LHCN-M2 (cell line): ENCODE measurements at places on chromosomes 5 and 9. TPM values are rescaled to one million over a fixed set of nuclear protein-coding genes. Genes with fewer than 3 reads are reported as not detected.

Gene FST
- total RNA-seq, result 4.7 and 8.4 TPM in 2 replicates

Gene TMEM8B
- total RNA-seq, result 2.8 and 3.6 TPM in 2 replicates

Gene ZER1
- 24.2 and 24.5 TPM in 2 replicates for total RNA-seq

Gene ORM2
- total RNA-seq, result not detected in 2 replicates

Gene LIX1
- total RNA-seq, result not detected in 2 replicates

Gene GFPT2
- 148 and 189 TPM in 2 replicates for total RNA-seq

Gene TRAF1
- 0.90 and 0.98 TPM in 2 replicates for total RNA-seq

Gene PCA3
- total RNA-seq, result 0.29 TPM in 1 of 2 replicates, not detected in the other

Gene PPP2R2B
- 0.75 and 1.0 TPM in 2 replicates for total RNA-seq

GRCh38 chr5:8241076-8241475, 372.1 kb downstream of the MTRR start:
- no peak for DNase-seq

DNA sequence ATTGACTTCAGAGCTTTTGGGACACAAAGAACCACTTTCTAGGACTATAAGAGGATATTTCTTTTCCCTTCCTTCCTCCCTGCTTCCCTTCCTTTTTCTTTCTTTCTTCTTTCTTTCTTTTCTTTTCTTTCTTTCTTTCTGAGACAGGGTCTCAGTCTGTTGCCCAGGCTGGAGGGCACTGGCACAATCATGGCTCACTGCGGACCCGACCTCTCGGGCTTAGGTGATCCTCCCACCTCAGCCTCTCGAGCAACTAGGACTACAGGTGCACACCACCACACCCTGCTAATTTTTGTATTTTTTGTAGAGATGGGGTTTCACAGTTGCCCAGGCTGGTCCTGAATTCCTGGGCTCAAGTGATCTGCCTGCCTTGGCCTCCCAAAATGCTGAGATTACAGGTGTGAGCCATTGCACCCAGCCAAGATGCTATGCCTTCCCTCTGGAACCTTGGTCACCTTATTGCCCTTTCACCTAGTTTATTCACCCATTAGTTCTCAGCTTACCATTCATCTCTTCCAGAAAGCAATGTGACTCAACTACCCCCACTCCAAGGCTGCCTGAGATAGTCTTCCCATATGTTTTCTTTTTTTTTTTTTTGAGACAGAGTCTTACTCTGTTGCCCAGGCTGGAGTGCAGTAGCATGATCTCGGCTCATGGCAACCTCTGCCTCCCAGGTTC, 10.1 kb downstream of the PLIN2 start:
- no peak for DNase-seq

DNA sequence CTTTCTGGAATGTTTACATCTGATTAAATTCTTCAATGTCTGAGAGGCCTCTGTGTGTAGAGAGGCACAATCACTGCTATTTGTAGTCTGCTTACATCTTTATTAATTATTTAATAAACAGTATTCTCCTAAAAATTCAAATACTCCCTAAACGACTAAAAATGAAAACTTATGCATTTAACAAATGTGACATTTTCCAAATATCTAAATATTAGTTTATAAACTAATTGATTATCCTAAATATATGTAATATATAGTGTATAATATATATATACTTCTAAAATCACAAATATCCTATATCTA, 57.7 kb upstream of the ZBED3 start:
- no peak for DNase-seq

- no peak for DNase-seq
Observed at GRCh38 chr5:144177548-144177947, 6.9 kb downstream of the KCTD16 start.

- no peak for DNase-seq
Observed at GRCh38 chr9:114616684-114617520, 5.8 kb downstream of the TMEM268 start.

DNA sequence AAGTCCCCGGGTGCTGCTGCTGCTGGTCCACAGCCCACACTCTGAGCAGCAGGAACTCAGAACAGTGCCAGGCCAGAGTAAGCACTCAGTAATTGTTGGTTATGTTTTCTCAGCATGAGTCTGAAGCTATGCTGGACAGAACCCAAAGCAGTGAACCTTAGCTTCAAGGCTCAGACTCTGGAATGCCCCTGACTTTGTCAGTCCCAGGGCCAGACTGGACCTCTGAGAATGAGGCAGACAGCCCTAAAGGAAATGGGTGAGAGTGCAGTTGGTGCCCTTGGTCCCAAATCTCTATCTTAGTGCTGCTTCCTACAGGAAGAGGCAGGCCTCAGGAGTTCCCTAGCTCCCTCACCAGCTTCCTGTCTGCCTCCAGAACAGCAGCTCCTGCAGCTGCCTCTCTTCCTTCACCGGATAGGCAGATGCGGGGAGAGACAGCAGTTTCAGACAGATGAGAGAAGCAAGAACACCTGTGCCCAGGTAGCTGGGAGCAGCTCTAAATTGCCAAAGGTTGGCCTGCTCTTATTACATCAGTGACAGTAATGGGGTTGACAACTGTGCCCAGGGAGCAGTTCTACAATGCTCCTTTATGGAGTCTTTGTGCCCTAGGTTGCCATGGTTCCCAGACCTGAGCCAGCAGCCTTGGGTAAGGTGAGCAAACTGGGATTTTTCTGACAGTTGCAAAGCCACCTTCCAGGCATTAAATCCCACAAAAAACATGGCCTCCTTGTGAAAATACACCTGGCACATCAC, 82.2 kb upstream of the CXCL14 start:
- DNase-seq, result no peak

GRCh38 chr9:112558476-112558875, 71.8 kb downstream of the KIAA1958 start:
- DNase-seq, result peak; percentile 61

DNA sequence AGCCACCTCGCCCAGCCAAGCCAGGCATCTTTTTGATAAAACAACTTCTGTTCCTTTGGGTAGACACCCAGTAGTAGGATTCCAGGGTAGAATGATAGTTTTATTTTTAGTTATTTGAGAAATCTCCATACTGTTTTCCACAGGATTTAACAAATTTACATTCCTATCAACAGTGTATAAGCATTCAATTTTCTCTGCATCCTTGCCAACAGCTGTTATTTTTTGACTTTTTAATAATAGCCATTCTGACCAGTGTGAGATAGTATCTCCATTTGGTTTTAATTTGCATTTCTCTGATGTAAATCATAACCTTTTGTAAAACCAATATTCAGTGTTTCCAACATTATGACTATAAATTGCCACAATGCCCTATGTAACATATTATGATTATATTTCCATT, 28.2 kb upstream of the CCNB1 start:
- DNase-seq, result no peak

DNA sequence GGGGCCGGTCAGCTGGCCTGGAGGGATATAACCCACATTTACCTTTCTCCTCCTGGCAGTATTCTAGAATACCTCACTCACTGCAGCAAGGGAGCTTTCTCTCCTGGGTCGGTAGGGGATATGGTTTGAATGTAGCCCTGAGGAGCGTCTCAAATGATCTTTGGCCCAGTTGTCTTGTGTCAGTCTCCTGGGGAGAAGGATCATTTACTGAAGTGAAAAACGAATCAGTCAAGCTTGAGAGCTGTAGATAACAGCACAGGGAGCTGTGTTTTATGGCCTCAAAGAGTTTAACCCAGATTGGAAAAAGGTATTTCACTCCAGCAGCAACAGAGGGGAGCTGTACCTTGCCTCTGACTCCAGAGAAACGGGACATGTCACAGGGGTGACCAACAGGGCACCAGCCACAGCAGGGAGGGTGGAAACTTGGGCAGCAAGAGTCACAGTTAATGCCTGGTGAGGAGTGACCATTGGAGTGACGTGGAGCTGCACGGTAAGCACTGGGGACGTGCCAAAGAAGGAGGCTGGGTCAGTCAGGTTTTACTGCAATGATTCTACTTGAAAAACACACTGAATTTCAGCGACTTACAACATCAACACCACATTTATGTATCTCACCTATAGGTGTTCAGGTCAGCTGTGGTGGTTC, 29.8 kb upstream of the ZFR start:
- DNase-seq, result no peak

DNA sequence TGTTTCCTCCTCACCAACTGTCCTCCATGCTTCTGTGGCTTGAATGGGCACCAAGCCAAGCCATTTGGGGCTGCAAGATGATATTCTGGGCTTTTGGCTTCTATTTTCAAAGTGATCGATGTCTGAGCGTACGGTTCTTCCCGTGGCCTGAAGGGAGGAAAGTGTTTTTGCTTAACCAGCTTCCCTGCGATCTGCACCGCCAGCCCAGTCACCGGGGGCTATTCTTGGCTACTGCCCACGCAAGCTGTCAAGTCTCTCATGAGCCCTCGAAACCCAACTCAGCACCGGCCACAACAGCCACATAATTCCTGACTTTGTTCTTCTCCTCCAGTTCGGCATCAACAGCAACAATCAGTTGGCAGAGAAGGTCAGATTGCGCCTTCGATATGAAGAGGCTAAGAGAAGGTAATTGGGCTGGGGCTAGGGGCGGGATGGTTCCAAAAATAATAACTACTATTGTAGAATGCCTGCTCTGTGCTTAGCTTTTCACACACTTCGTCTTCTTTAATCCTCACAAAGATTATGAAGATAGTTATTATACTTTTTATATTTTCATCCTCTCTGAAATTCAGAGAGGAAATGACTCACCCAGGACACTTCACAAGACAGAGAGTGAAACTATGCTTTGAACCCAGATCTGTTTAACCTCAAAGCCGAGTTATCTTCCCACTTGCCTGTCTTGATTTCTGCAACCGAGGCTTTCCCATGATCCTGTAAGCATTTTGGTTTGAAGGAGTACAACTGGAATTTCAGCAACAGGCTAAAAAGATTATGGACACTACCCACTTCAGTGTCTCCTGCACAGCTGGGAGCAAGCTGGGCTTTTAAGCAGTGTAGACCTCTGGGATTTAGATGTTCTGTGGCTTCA, 76.4 kb upstream of the RARS1 start:
- DNase-seq, result peak; percentile 69

DNA sequence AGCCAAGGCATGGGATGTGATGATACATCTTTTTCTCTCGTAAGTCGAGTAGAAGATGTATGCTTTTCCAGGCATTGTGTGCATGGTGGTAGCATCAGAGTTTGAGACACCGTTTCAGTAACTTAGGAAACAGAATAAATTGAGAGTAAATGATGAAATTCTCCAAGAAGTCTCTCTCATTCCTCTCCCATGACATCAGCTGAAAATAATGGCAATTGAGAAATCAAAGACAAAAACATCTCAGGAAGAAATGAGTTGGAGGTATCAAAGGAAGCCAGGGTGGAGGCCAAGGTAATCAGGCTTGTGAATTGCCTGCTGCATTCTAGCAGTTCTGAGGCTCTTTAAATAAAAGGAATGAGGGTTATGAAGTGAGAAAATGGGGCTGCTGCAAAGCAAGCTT, 53.9 kb downstream of the SGCD start:
- peak; percentile 64 for DNase-seq

DNA sequence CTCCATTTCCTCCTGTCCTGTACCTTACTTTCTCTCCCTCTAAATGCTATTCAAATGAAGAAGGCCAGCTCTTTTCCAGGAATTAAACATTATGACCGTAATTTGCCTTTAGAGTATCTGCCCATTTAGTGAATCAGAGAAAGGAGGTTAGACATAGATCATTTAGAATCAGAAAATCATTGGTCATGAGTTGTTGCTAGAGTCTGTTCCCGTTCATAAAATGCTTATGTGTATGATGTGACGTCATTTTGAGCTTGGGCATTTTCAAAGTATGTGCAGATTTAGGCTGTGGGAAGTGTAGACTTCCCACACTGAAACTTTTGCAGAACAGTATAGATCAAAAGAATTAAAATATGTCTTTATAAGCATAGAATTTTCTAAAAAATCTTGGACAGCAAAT, 163.0 kb downstream of the ALDH1A1 start:
- no peak for DNase-seq

DNA sequence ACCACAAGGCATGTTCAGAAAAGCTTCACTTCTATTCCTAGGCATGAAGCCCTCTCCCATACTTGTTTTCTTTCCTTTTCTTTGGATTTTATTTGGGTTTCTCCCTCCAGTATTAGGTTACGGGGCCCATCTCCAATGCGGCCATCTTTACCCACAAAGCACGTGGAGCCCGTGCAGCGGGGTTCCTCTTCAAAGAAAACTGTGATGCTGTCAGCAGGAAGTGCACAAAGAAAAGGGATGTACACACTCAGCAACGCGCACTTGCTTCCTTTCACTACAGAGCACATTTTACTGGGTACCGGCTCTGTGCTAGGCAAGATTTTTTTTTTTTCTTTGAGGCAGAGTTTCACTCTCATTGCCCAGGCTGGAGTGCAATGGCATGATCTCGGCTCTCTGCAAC, 106.6 kb downstream of the COL23A1 start:
- no peak for DNase-seq

GRCh38 chr9:122001491-122002201, 91.5 kb downstream of the TTLL11 start:
- no peak for DNase-seq

GRCh38 chr5:81556809-81557208, 162.9 kb upstream of the ACOT12 start:
- DNase-seq, result no peak
